ENCODE measurements at places on chromosomes 13 and 19.

GRCh38 chr13:21674490-21675009 is 3.7 kb downstream of the FGF9 start:
- DNase-seq = no peak

DNA sequence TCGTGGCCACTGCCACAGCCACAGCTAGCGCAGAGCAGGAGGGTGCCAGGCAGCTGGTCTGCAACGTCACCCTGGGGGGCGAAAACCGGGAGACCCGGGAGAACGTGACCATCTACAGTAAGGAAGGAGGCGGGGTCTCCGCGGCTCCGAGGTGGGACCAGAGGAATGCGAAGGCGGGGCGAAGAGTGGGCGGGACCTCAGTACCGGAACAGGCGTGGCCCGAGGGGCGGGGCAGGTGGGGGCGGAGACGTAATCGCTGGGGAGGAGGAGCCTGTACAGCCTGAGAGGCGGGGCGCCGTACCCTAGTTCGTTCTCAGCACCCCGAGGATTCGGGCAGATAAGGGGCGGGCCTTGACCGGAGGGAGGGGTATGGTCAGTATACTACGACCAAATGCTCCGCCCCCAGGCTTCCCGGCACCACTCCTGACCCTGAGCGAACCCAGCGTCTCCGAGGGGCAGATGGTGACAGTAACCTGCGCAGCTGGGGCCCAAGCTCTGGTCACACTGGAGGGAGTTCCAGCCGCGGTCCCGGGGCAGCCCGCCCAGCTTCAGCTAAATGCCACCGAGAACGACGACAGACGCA is 2.5 kb downstream of the ICAM5 start:
- no peak for DNase-seq

- no peak for DNase-seq
Observed at GRCh38 chr13:26052337-26052736, 521 bp upstream of the SHISA2 start.

DNA sequence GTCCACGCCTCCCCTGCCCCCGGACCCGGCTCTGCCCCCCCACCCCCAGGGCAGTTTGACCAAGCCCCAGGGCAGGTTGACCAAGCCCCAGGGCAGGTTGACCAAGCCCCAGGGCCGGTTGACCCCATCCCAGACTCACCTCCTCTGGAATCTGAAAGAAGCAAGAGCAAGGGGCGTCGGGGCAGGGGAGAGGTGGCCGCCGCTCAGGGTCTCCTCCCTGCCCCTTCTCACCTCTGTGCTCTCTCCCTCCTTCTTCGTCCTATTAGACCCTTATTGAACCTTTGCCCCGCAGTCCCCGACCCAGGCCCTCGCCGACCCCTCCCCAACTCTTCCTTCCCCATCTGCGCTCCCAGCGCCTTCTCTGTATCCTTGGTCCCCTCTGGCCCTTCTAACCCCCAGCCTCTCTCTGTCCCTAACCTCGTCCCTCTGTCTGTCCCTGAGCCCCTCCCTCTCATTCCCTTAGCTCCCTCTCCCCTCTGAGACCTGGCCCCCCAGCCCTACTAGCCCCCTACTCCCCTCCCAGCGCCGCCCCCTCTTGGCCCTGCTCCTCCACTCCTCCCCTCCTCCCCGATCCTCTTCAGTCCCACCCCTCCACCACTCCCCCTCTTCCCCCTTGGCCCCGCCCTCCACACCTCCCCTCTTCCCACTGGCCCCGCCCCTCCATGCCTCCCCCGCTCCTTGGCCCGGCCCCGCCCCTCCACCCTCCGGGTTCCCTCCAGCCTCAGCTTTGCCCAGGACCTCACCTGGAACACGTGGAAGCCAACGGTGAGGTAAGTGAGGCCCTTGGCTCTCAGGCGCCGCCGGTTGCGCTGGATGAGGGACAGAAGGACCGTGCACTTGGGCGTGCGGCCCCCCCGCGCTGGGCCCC is 7.6 kb downstream of the CAPN12 start:
- DNase-seq = no peak

DNA sequence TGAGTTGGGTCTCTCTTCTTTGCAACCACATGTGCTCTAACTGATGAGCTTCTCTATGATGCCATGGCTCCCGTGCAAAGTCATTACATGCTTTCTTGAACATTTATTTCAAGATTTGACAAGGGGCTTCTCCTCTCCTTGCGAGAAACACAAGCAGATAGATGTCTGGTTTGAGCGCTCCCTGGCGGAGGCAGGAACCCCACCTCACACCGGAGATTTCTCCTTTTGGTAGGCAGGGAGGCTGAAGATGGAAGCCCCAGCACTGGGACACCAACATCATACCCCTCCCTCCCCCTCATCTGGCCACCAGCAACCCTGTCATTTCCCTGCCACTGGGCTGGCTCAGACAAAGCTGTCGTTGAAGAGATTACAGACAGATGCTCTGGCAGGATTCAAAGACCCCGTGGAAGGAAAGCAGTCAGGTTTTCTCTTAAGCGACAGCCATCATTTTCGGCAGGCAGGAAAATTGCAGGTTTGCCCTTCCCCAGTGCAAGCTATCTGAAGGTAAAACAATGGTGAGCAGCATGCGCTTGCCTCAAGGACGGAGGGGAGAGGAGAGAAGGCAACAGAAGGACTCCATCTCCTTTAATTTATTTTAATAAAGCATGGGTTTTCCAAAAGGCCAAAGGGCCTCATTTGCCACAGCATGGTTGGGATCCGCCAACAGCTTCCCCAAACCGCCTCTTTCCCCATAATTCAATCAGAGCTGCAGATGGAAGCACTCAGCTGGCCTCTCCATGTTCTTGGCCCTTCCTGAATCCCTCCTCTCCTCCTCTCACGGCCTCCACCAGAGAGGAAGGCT is 344.1 kb upstream of the TSHZ3 start:
- DNase-seq = no peak

- no peak for DNase-seq
Observed at GRCh38 chr13:111318386-111318785, 2.1 kb upstream of the TEX29 start.

GRCh38 chr19:11096210-11096841 is 7.1 kb downstream of the LDLR start:
- DNase-seq = no peak

DNA sequence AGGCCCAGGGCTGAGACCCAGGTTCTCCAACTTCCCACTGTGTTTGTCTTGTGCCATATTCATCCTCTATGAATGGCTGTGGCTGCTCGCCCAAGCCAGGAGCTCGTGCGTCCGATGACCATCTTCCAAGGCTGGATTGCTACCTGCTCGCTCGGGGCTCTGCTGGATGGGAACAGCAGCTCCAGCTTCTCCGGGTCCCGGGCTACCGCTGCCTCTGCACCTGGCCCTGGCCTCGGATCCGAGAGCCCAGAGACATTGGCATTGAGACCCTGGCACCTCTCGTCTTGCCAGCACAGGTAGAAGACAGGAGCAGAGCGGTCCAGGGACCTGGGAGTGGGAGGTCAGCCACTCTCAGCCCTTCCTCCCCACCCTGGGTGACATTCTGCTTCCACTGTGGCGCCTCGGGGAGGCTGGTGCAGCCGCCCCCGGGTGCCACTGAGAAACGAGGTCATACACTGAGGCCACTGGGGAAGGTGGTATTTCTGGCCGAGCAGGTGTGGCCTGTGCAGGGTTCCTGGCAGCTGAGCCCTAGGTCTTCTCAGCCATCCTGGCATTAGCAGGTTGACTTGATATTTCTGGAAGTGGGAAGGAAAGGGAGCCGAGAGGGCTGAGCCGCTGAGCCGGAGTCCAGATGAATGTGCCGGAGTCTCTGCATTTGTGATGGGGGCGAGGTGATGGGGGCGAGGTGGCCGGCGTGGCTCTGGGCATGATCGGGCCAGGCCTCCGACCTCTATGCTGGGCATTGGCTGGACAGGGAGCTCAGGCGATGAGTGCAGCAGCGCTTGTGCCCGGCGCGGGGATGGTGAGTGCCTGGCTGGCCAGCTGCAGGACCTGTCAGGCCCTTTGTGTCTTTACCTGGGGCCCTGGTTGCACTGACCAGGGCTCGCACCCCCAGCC is 18.6 kb downstream of the NDUFB7 start:
- DNase-seq = no peak

- DNase-seq = no peak
Observed at GRCh38 chr13:57899096-57899495, 267.6 kb downstream of the PCDH17 start.

DNA sequence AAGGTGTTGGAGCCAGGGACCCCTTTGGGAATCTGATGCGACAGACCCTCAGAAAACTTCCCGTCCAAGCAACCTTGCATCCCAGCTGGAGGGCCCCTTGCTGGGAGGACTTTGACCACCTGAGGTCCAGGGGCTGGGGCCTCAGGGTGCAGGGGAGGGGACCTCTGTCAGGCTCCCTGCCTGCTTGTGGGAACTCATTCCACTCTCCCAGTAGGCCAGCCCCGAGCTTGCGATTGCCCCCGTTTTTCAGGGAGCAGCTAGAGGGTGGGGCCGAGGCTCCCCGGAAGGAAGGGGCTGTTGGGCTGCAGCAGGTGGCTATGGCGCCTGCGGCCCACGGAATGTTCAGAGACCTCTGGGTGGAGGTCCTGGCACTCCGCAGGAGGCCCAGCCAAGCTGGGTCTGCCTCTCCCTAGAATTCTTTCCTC is 2.8 kb downstream of the GNA11 start:
- no peak for DNase-seq

DNA sequence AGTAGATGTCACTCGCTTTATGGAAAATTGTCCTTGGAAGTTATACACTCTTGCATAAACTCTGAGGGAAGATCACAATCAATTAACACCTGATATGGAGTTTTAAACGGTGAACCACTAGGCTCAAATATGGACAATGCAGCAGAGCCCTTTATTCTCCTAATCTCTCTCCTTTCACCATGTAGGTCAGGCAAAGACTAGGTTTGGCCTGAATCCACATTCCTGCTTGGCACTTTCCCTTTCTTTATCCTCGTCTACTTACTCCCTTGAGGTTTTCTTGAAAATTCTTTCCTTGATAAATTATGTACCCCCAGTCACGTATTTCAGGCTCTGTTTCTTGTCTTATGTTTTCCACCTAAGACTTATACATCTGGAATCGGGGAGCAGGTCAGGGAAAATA is 751.7 kb downstream of the DACH1 start:
- DNase-seq = no peak

- peak; percentile 9 for DNase-seq
Observed at GRCh38 chr19:3849092-3849491, 19.7 kb downstream of the ZFR2 start.

- DNase-seq = no peak
Observed at GRCh38 chr19:3573162-3573857, 566 bp downstream of the HMG20B start.

GRCh38 chr19:47663911-47664771 is 49.1 kb upstream of the EHD2 start:
- no peak for DNase-seq

DNA sequence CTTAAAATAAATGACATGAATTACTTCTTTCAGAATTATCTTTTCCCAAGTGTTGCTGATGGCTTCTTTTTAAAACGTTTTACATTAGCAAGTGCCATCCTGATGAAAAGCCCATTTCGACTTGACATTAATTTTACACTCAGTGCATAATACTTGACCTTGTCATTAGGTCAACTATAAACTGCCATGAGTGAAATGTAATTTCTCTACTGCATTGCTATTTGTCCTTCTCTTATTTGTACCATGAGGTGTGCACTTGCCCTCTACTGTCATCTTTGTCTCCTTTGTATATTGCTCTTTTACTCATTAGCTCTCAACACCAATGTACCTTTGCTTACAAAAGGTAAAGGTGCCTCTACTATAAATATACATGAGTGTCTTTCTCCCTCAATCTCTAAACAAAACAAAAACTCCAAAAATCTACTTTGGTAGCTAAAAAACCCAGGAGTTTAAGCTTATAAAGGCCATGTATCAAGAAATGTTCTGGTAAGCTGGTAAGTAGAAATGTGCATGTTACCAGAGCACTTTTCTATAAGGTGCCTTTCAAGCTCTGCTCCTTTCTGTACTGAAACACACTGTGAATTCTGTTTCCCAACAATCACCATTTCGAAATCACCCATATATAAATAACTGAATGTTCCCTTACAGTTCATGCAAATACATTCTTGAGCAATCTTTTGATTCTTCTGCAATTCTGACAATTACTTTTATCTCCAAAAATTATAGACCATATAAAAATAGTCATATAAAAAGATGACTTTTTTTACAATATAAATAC is 351.4 kb downstream of the SLITRK5 start:
- no peak for DNase-seq

- no peak for DNase-seq
Observed at GRCh38 chr19:40084948-40085347, 5.8 kb downstream of the ZNF780A start.

GRCh38 chr13:90768116-90768515 is 579.4 kb upstream of the MIR17HG start:
- DNase-seq = no peak

DNA sequence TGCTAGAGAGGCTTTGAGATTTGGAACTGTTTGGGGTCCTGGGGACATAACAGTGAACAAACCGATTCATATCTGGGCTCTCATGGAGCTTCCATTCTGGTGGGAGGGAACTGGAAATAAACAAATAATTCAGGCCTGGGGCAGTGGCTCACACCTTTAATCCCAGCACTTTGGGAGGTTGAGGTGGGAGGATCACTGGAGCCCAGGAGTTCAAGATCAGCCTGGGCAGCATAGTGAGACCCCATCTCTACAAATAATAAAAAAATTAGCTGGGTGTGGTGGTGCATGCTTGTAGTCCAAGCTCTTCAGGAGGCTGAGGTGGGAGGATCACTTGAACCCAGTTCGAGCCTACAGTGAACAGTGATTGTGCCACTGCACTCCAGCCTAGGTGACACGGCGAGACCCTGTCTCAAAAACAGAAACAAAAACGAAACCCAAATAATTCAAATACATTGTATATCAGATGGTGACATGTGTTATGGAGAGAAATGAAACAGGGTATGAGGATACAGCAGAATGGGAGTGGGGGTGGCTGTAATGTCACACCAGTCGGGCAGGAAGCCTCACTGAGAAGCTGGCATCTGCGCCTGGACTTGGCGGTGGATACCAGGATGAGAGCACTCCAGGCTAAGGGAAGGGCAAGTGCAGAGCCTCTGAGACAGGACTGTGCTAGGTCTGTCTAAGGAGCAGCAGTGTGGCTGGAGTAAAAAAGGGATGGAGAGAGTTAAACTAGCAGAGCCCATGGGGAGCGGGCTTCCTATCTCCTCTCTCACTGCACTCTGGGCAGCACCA is 131.1 kb upstream of the ZNF536 start:
- DNase-seq = no peak

GRCh38 chr13:59279028-59279427 is 884.7 kb downstream of the DIAPH3 start:
- no peak for DNase-seq

GRCh38 chr19:31910224-31910623 is 435.2 kb upstream of the ZNF507 start:
- no peak for DNase-seq

DNA sequence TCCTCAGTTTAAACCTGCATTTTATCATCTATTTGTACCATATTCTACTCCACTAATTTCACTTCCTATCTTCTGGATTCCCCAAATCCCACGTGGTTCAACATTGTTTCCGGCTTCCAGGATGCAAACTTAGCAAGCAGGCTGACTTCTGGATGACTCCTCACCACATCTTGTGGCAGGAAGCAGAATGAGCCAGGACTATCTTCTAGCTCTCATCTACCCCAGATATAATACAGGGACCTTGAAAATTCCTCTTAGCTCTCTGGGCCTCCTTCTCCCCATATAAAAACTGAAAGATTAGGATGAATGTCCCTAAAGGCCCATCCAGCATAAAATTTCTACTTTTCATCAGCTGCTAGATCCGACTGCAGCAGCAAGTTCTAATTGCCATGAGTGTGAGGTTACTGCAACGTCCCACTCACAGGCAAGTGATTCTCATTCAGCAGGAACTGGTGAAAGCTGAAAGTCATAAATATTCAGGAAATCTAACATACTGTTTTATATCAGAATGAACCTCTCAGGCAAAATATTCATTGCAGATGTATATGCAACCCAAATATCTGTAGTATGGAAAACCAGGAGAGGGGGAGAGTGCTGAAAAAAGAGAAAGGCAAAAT is 93.4 kb downstream of the KCTD12 start:
- DNase-seq = no peak

Data from NCI-H1436 treated with DMSO at 0.1 percent for 48 hours (cell line).